ENCODE measurements at places on chromosomes 1 and 21.
A peak's percentile ranks its signal among the peaks of the same experiment; 100 is the strongest.

DNA sequence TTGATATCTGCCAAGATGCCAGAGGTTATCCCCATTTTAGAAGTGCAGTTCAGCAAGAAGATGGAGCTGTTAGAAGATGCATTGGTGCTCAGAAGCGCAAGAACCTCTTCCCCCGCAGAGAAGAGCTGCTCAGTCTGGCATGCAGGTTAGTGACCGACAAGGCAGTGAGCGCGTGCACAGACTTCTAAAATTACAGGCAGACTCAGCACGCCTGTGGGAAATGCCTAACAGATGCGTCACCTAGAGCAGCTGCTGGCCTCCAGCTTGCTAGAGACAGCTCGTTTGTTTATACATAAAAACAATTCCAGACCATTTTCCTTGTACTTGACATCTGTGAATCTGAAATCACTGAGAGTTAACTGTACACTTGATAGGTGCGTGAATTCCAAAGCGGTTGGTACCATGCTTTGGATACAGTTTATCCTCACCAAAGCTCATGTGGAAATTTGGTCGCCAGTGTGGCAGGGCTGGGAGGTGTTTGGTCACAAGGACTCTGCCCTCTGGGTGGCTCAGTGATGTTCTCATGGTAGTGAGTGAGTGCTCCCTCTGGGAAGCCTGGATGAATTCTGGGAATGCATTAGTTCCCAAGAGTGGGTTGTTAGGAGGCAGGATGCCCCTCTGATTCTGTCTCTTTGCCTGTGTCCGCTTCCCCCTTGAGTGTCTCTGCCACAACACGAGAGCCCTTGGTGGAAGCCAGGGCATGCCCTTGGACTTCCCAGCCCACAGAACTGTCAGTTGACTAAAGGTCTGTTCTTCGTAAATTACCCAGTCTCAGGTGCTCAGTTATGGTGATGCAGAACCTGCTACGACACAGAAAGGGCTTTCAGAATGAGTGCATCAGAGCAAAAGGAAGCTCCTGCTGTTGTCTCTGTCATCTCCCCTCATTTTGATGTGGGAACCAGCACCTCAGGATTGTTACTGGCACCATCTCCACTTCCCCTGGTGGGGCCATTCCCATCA is 24.4 kb downstream of the SNAP47 start:
- no peak for DNase-seq

- no peak for DNase-seq
These were observed 11.5 kb downstream of the RO60 start for GRCh38 chr1:193070942-193071341.

DNA sequence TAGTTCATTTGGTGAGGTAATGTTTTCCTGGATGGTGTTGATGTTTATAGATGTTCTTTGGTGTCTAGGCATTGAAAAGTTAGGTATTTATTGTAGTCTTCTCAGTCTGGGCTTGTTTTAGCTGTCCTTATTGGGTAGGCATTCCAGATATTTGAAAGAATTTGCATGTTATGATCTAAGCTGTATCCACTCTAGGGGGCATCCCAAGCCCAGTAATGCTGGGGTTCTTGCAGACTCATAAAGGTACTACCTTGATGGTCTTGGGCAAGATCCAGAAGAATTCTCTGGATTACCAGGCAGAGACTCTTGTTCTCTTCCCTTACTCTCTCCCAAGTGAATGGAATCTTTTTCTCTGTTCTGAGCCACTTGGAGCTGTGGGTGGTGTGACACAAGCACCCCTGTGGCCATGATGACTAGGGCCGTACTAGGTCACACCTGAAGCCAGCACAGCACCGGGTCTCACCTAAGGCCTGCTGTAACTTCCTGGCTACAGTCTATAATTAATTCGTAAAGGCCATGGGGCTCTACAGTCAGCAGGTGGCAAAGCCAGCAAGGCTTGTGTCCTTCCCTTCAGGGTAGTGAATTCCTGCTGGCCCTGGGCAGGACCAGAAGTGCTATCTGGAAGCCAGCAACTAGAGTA is 74.8 kb upstream of the PDE4B start:
- no peak for DNase-seq

DNA sequence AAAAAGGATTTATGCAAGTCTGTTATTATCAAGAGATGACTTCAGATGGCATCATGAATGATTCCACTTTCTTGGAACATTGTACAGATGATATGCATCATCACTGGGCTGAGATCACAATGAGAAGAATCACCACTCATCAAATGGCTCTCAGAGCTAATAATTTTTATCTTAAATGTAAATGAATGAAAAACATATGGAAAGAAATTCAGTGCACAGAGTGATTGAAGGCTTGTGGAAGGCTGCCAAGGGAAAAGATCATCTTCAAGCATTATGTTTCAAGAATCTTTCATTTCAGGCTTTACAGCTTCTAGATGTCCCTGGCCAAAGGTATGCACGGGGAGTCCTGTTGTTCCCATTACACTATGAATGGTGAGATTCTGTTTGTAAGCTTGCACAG is 955.7 kb downstream of the TTLL7 start:
- DNase-seq = no peak

DNA sequence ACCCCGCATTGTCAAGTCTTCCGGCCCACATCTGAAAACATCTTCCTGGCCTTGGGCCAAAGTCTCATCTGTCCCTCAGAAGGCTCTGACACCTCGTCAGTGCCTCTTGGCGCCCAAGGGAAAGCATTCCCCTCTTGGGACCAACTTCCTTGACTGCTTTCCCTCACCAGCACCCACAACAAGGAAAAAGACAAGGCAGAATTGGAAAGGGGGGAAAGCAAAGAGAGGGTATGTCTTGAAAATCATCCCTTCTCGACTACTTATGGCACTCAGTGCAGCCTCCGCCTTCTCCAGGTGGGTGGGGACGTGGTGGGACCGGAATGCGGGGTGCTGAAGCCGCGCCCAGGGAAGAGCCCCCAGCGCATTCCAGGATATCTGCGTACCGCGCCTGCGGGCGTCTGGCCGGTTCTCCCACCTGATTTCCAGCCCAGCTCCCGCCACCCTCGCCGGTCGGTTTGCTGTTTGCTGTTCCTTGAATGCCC is 554 bp upstream of the SLC39A1 start:
- peak; percentile 50 for DNase-seq

DNA sequence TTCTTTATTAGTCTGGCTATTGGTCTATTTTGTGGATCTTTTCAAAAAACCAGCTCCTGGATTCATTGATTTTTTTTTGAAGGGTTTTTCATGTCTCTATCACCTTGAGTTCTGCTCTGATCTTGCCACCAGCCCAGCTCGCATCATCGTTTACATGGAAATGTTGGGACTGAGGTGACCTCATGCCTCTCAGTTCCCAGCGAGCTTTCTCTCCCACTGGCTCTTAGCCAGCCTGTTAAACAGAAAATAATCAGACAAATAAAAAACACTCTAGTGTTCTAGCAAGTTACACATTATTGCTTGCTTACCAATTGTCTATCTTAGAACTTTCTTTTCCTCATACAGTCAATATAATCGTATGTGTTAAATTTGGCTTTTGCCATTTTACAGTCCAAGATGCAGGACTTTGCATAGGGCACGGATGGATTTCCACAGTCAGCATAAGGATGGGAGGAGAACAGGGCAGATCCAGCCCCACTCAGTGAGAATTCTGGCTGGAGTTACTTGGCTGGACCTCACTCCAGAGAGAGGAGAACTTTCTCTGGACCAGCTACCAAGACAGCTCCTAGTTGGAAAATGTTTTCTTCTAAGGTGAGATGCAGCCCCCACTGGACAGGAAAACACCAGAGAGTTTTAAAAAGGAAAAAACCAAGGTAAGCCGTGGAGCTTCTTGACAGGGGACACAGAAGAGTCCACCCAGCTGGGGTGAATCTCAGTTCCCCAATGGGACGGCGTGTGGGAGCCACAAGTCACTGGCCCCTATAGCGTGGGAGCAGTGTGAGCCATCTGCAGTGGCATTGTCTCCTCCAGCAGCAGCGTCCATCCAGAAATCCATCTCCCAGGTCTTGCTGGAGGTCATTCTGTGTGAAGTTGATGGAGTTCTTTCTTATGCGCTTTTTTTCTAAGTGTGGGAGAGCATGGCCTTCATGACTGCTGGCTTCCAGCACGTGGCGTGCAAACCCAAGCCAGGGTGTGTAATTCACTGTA is 17.6 kb downstream of the PGBD2 start:
- no peak for DNase-seq

DNA sequence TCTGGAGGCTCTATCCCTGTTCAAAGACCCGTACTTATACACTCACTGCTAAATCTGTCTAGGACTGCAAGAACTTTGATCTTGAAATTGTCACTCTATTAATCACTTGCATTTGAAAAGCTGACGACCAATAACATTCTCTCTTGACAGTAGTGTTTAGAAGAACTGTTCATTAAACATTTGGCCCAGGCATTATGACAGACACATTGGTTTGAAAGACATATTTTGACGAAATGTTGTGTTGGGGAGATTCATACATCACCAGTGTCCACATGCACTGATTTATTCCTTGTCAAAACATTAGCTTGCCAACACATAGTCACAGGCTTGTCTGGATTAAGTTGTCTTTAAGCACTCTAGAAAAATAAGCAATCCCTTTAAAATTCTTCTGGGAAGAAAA is 951.3 kb downstream of the ADGRL2 start:
- no peak for DNase-seq

All from glutamatergic neuron (in vitro differentiated cells).